Activated T-cell treated with anti-CD3 and anti-CD28 coated beads, Interleukin-2, amount 50 U/mL, for 48 hours (primary cell): ENCODE measurements at places on chromosomes 6 and 20.

DNA sequence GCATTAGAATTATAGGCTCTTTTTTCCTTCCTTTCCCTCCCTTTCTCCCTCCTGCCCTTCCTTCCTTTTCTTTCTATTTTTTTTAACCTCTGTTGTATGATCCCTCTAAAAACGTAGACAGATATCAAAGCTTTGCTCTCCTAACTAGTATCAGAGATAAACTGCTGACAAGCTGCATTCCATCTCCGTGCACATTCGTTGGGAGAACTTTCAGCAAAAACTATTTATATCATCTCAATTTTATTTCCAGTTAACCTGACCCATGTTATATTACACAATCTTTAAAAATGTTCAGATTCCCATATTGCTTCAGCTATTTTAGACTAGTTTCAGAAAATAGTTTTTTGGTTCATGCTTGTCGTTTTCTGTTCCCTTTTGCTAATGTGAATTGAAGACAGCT is 47.3 kb downstream of the RNF217 start:
- DNase-seq: no peak

DNA sequence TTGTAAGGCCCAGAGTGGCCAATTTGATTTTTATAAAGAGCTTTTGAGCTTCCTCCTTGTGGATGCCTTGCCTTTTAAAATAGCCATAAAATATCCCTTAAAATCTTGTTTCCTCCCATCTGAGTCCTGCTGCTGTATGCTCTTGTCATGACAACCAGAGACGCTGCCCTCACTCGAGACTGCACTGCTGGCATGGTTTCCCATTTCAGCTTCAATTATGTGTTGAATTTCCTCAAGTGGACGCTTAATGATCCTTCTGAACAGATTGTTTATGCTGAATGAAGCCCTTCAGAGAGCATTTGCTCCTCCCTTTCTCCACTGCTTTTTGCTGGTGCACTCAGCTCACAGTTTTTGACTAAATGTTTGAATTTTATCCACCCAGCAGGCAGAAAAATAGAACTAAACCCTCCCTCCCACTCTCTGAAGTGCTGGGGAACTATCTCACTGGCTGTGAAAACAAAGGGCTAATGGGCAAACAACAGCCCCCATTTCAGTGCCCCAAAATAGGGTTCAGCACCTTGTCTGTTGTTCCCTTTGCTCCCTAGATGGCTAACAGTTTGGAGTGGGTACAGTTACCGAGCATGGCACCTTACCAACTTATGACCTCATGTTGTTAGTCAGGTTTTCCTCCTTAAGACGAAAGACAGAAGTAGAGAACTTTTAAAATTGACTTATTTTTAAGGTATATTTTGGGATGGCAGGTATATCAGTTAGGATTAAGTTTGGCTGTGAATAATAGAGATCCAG is 45.5 kb upstream of the RNF8 start:
- DNase-seq: no peak

DNA sequence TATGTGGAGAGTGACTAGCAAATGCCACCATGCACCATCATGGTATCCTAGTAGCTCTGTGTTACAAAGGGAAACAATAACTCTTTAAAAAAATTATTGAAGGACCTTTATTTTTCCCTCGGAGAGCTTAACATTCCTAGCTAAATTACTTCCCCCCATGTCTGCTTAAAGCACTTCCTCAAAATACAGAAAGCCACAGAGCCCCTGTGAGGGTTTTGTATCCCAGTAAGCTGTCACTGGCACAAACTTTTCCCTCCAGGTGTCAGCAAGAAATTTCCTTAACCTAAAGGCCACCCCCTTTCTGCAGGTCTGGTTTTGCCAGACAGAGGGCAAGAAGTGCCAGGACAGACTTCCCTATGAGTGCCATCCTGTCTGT is 340.0 kb upstream of the PRDM1 start:
- DNase-seq: no peak

DNA sequence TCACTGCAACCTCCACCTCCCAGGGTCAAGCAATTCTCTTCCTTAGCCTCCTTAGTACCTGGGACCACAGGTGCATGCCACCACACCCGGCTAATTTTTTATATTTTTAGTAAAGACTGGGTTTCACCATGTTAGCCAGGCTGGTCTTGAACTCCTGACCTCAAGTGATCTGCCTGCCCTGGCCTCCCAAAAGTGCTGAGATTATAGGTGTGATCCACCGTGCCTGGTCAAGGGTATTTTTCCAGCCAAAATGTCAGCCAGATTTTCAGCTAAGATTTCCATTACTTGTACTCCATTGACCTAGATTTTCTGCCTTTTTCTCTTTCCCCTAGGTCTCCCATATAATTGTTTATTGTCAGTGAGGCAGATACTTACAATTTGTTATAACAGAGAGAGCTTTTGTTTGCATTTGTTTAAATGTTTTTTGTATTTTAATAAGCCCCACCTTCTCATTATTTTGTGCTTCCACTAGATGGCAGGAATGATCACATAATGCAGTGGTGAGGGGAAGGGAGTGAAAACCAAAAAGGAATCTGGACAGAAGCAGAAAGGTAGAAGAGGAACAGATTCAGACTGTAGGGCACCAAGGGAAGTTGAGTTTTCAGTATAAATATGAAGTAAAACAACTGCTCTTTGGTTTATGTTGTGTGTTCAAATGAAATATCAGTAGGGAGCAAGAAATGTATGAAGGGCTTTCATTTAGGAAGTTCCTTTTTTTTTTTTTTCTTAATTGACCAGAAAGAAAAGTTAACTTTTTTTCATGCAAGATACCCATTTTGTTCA is 29.7 kb downstream of the RPF2 start:
- DNase-seq: no peak

- DNase-seq: no peak
Observed at GRCh38 chr6:88785478-88785877, 177.9 kb downstream of the RNGTT start.

- DNase-seq: peak; percentile 12
Observed at GRCh38 chr20:57653546-57653900, 33.3 kb upstream of the ZBP1 start.

GRCh38 chr20:35135867-35136586 is 11.1 kb downstream of the EDEM2 start:
- DNase-seq: no peak

DNA sequence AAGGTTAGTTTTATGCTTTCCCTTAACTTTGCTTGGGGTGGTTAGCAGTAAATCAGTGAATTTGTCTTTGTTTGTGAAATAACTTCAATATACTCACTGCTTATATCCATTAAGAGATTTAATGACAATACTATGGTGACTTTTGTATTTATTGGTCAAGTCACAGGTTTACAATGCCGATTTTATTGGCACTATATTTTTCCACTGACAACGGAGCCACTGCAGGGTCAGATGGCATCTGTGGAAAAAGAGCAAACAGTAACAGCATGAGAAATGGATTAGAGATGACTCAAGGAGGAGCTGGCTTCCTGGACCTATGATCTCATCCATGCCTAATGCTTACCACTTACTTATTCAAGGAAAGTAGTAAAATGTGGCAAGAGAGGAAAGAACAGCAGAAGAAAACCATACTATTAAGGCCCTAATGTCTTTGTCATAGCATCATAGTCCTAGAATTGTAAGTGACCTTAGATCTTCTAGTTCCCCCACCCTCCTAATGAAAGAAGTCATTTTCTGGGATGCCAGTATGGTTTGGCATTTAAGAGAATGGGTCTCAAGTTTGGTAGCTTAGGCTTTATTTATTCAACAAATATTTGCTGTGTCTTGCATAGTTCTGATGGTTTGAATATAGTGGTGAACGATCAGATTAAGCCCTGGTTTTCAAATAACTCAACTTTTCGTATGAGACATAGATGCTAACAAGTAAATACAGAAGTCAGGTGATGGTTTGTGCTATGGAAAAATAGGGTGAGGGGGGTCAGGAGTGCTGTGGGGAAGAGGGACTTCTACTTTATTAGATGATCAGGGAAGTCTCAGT is 18.5 kb downstream of the RNF144B start:
- no peak for DNase-seq

- DNase-seq: no peak
Observed at GRCh38 chr6:149108038-149108748, 209.3 kb upstream of the TAB2 start.

GRCh38 chr6:10405513-10405900 is 9.4 kb downstream of the TFAP2A start:
- no peak for DNase-seq

DNA sequence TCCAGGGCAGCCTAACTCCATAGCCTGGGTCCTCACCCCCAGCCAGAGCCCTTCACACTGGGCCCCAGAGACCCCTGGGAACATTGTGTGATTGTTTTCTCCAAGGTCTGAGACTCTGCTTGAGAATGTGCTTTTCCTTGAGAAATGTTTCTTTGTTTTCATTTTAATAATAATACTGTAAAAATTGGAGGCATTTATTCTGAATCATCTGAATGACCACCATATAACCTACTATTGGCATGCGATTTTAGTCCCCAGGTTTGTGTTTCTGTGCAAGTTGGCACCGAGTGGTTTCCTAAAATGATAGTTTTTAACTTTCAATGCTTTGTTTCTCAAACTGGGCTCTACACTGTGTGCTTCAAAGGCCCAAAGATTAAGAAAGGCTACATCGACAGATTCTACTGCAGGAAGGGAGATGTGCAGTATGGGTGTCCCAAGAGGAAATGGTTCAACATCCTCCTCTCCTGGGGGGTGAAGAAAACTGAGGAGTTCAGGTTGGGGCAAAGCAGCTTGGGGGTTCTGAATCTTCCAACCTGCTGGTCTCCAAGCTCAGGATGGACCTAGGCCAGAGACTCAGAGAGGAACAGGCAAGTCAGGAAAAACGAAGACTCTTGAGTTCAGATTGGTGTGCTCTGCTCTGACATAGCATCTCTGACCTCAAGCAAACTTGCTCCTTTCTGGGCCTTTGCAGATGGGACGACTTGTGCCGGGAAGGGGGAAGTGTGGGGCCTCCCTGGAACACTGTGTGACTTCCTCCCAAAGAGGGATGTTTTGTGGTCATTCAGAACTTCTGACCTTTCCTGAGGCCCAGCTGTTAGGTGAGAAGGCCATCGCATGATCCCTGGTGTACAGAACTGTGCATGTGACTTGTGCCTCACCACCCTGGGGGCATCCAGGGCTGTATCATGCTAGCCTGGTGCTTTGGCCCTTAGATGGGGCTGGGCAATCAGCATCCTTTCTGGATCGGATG is 31.0 kb downstream of the DAAM2 start:
- DNase-seq: no peak

DNA sequence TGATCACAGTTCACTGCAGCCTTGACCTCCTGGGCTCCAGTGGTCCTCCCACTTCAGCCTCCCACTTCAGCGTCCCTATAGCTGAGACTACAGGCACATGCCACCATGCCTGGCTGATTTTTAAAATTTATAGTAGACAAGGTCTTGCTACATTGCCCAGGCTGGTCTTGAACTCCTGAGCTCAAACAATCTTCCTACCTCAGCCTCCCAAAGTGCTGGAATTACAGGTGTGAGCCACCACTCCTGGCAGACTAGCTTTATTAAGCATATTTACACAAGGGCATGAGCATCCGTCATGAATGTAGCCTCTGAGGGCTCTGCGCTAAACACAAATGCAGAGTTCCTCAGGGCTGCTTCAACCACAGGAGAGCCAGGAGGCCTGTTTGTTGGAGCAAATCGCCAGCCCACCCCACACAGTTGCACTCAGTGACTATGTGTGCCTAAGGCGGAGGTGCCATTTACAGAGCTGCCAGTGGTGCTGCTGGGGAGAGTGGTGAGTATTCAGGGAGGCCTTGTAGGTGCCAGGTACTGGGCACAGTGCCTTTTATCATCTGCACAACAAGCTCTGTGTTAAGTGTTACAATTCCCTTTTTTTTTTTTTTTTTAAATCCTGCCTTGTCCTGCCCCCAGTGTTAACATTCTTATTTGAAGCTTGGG is 78.2 kb downstream of the PSMG4 start:
- DNase-seq: no peak

GRCh38 chr20:25020345-25020744 is 27.8 kb upstream of the APMAP start:
- no peak for DNase-seq

- no peak for DNase-seq
Observed at GRCh38 chr6:117955684-117956256, 48.7 kb downstream of the SLC35F1 start.

DNA sequence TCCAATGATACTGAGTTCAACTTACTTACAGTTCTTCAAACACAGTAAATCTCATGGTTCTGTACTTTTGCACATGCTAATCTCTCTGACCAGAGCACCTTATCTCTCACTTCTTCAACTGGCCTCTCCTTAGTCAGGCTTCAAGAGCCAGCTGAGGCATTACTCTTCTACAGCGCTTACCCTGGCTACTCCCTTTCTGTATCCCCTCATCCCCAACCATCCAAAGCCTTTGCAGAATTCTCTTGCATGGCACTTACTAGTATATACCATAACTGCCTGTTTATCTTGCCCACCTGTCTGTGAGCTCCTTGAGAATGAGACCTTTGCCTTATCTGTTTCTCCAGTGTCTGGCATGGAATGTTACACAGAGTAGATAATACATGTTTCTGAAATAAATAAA is 49.2 kb downstream of the SESN1 start:
- no peak for DNase-seq

- DNase-seq: no peak
Observed at GRCh38 chr6:94272327-94272726, 853.0 kb upstream of the EPHA7 start.

DNA sequence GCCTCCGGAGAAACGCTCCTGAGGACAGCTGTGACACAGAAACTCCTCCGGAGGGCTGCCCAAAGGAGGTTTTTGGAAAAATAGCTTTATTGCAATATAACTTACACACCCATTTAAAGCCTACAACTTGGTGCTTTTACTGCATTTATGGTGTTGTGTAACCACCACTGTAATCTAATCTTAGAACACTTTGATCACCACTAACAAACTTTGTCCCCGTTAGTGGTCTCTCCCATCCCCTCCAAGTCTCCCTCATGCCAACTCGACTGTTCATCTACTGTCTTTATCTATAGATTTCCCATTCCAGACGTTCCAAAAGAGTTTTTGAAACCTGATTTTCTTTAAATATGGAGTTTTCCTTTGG is 62.8 kb downstream of the SYNJ2 start:
- no peak for DNase-seq

- no peak for DNase-seq
Observed at GRCh38 chr6:75344455-75344854, 59.9 kb upstream of the TMEM30A start.
